Stimulated activated CD4-positive, alpha-beta T cell treated with anti-CD3 and anti-CD28 coated beads, Interleukin-1b, Interleukin-23, amount 100 ng/mL, for 1 hour (primary cell): ENCODE measurements at places on chromosomes 5 and 9.

- DNase-seq = no peak
Observed at GRCh38 chr5:141867139-141867538, 11.1 kb downstream of the PCDH1 start.

- no peak for DNase-seq
Observed at GRCh38 chr5:139265001-139265400, 28.5 kb upstream of the MATR3 start.

DNA sequence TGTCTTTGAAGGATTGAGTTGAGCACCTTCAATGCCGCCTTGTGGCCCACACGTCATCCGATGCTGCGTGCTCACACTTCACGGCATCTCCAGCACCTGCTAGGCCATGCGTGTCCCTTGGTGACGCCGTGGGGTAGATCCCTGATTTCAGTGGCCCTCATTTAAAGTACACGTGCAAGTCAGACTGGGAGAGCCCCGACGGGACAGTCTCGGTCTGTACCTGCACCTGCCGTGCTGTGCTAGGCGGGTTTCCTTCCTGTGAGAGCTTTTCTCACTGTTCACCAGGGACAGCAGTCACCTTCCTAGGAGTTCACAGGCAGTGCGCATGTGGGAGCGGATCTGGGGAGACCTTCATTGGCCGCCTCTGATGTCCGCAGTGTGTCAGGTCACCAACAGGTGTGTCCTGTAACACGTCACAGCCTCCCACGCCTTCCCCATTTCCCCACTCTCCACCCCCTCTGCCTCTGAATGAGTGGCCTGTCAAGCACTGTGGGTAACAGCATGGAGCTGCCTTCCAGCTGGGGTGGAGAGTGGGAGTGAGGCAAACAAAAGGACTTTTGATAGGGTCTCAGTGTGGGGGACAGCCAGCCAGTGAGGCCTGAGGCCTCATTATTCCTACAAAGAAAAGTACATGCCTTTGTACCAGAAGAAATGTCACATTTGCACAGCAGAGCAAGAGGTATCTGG is 236.4 kb downstream of the FANCC start:
- no peak for DNase-seq

GRCh38 chr5:11443831-11444230 is 460.4 kb downstream of the CTNND2 start:
- no peak for DNase-seq

DNA sequence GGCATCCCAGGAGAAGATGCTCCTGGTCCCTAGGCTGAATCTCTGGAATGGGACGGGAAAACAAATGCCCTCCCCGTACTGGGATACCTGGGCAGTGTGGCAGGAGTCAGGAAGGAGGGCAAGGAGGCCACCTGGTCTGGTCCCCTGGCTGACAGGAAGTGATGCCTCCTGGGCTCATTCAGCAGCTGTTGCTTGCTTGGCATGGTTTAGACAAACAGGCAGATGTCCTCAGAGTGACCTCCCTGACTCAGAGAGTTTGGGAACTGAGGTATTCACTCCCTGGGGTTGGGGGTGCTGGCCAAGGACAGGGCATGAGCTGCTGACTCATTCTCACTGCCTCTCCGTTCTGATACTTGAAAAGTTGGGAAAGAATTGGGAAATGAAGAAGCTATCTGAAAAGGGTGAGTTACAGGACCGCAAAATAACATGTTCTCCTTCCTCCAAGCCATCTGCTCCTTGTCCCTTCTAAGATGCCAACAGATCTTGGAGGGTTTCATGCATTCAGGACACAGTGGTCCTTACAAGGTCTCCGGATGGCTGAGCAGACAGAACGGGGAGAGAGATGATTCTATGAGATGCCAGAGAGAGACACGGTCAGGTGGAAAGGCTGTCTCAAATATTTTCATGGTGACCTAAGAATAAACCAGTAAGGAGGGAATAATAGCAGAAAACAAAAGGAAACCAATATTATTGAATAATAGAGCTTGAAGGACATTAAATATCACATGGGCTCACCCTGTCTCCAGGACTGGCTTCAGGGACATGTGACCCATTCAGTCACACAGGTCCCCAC is 534.5 kb downstream of the BNC2 start:
- DNase-seq = no peak
